Stimulated activated CD8-positive, alpha-beta memory T cell treated with anti-CD3 and anti-CD28 coated beads, Interleukin-7, amount 100 ng/mL, for 1 hour (primary cell): ENCODE measurements at places on chromosomes 7 and 10.

- DNase-seq, result no peak
Measured at GRCh38 chr10:118501637-118502440, 93.6 kb downstream of the PRLHR start.

DNA sequence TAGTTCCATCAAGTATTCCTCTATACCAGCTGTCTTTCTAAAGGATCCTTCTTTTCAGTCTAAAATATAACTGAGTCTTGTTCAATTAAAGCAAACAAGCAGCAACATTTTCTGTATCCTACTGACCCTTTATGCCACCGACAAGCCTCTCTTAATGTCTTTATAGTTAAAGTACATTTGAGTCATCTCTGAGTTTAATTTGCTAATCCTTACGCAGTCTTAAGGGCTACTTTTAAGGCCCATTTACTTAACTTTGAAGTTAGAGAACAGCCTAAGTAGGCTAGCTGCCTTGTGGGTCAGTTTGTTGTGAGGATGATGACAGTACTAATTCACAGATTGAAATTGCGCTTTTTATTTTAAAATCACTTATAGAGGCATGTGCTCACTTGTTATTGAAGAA lies 265.5 kb upstream of the FERD3L start:
- no peak for DNase-seq

DNA sequence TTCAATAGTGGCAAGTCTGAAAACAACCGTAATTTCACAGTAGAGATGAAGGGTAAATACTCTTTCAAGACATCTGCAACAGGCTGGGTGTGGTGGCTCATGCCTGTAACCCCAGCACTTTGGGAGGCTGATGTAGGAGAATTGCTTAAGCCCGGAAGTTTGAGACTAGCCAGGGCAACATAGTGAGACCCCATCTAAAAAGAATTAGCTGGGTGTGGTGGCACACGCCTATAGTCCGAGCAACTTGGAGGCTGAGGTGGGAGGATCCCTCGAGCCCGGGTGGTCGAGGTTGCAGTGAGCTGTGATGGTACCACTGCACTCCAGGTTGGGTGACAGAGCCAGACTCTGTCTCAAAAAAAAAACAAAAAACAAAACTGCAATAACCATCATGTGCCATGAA lies 71.8 kb downstream of the PFKFB3 start:
- no peak for DNase-seq

DNA sequence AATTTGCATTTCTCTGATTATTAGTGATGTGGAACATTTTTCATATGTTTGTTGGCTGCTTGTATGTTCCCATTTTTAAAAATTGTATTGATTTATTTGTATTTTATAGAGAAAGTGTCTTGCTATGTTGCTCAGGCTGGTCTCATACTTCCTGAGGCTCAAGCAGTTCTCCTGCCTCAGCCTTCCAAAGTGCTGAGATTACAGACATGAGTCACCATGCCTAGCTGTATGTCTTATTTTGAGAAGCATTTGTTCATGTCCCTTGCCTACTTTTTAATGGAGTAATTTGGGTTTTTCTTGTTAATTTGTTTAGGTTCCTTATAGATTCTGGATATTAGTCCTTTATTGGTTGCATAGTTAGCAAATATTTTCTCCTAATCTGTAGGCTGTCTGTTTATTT lies 214.2 kb upstream of the KAT6B start:
- DNase-seq, result no peak

DNA sequence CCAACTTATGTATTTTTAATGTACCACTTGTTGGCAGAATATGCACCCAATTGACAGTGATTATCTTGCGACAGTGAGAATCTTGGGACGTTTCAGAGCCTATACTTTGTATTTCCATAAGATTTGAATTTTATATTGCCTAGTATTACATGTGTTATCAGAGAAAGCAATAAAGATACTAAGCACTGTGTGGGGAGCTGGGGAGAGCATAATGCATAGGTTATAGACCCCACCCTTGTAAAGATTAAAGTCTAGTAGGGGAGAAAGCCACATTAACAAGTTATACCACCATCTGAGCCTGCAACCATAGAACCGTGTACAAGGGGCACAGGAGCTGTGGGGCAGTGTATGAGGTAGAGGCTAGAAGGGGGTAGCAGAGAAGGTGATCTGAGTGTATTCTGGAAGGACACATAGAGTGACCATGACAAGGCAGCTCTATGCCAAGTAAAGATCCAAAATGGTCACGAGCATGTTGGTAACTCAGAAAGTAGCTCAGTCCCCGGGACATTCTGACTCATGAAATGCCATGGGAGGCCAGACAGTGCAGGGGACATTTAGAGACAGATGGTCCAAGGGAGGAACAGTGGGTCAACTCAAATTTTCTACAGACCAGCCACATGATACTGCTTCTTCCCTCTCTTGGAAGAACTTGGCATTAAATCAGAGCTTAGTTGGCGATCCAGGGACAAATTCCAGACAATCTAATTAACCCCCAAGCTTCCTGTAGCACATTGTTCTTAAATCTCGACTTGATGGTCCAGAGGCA lies 84.5 kb downstream of the ADRA2A start:
- no peak for DNase-seq
